NCI-H82 (cell line): ENCODE measurements at places on chromosomes 16 and 17.

DNA sequence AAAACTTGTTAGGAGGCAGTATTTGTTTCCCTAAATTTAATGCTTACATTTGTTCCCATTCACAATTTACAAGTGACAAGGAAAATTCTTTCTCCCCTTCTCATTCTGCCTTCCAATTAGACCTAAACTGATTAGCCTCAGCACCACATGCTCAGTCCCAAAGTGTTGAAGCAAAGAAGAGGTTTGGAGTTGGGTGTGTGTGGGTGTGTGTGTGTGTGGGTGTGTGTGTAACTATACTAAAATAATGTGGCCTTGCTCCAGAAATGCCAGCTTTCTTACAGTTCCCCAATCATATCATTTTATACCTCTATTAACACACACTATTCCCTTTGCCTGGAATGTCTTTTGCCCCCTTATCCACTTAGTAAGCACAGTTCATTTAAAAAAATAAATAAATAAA, 6.9 kb upstream of the UTP6 start:
- DNase-seq = peak; percentile 84

DNA sequence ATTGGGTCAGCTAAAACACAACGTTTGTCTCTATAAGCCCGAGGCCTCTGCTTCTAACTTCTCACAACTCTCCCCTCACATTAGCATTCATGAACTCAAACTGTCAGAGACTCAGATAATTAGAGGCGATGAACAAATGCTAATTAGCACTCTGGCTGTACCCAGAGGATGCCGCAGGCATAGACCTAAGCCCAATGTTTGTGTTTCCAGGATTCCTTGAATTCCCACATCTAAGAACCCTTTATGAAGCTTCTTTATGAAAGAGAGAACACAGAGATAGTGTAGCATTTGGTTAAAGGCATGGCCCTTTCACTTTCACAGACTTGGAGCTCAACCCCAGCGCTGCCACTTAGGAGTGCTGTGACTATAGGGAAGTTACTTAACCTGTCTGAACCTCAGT, 512.2 kb downstream of the GRIN2A start:
- DNase-seq = no peak

DNA sequence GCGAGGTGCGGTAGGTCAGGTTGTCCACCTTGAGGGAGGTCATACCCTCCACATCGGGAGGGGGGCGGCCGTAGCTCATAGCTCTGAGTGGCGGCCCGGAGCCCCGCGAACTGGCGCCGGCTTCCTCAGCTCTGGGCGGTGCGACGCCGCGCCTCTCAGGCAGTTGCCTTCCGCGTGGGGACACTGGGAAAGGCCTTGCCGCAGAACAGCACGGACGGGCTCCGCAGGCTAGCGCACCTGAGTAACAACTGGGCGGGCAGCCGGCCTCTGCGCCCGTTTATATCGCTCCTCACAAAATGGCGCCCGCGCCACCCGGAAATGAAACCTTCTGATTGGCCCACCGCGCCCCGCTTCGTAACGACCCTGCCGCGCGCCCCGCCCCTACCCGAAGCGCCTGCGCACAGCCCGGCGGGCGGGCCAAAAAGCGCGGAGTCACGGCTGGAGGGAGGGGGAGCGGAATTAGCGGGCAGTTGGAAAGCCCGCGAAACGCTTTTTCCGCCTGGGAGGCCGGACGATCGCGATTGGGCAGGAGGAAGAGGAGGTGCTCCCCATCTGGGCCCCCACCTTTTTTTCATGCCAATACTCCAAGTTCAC, at the start of gene SRSF2:
Gene SRSF2 (minus strand): TSS at position 250 of the 594 bp plus-strand sequence. CDS start 171 bp downstream, at position 79.
- DNase-seq = peak; percentile 99

- DNase-seq = peak; percentile 67
These were observed 143.6 kb upstream of the NOL11 start for GRCh38 chr17:67573987-67574657.

GRCh38 chr17:13004336-13004735, 13.5 kb downstream of the ELAC2 start:
- DNase-seq = no peak

GRCh38 chr16:46673320-46674013, 15.5 kb downstream of the VPS35 start:
- DNase-seq = peak; percentile 77

DNA sequence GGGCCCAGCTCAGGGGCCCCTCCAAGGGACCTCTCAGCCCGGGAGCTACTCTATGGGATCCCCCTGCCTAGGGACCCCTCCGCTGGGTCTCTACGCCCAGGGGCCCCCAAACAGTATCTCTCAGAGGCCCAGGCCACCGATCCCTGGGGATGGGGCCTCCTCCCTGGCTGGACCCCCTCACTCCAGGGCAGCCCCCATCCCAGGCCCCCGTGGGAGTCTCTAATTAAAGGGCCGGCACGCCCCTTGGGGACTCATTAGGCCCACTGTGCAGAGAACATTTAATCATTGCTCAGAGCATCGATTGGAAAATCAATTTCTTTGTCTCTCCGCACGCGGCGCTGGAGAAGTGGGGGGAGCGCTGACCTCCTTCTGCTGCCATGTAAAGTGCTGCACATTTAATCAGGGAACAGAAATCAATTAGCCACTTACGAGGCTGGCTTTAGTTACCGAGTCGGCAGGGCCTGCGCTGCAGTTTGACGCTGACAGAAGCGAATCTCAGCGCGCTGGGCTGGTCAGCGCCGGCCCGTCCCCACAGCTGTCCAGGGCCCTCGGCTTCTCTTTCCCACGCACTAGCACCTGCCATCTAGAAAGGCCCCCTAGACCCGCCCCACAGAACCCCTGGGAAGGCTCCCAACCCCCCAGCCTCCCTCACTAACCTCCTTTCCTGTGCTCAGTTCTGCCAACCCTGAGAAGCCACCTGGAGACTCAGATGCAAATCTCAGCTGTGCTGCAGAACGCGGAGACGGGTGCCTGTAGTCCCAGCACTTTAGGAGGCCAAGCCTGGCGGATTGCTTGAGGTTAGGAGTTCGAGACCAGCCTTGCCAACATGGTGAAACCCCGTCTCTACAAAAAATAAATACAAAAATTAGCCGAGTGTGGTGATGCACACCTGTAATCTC, 20.2 kb upstream of the C1QL1 start:
- DNase-seq = peak; percentile 56

DNA sequence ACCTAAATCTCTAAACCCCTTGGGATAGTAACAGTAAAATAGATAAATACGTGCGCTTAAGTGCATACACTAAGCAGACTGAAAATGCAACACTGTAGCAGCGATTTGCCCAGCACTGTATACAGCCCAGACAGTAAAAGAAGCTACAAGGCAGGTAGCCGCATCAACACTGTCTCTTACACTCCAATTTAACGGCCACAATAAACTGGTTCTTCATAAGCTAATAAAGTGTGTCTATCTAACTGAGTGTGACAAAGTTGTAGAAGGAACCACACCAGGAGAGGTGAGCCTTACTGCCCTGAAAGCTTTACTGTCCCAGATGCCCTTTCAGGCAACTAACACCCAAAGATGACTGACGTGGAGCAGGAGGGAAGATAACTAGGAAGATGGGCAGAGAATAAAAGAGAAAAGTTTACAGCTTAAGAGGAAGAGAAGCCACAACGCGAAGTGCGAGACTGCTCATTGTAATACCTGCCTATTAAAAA, 847 bp downstream of the ZDHHC7 start:
- DNase-seq = no peak

- DNase-seq = peak; percentile 99
These were observed 13.2 kb upstream of the KLHDC4 start for GRCh38 chr16:87778830-87779579.

GRCh38 chr17:32627239-32627996, 140.6 kb downstream of the CDK5R1 start:
- peak; percentile 79 for DNase-seq

- DNase-seq = no peak
These were observed 12.1 kb upstream of the ZFHX3 start for GRCh38 chr16:73059779-73060615.

GRCh38 chr17:42405963-42406495, 17.0 kb downstream of the CAVIN1 start:
- peak; percentile 90 for DNase-seq

DNA sequence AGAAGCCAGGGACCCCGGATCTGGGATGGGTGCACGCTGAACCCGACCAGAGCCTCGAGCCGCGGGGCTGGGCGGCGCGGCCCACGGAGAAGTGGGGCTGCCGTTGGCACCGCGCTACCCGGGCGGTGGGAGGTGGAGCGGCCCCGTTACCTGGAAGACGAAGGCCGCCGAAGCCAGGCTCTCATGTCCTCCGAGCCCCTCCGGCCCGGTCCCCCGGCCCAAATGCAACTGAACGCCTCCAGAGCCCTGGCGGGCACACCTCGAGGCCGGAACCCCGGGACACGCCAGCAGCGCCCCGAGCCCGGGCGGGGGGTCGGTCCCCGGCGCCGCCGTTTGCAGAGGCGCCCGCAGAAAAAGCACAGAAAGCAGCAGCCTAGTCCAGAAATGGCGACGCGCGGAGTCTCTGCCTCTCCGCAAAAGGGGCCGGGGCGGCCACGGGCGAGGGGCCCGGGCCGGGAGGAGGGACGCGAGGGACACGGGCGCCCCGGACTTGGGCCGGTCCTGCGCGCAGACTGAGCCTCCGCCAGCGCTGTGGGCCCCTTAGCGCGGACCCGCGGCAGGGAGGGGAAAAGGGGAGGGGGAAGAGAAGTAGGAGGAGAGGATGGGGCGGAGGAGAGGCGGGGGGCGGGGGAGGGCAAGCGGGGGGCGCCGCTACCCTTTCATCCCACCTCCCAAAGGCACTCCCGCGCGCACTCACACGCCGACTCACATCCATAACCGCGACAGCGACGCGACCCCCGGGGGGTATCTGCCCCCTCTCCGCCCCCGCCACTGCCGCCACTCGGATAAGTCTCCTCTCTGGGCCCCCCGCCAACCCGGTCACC, 1.4 kb downstream of the AXIN2 start:
- DNase-seq = peak; percentile 71

DNA sequence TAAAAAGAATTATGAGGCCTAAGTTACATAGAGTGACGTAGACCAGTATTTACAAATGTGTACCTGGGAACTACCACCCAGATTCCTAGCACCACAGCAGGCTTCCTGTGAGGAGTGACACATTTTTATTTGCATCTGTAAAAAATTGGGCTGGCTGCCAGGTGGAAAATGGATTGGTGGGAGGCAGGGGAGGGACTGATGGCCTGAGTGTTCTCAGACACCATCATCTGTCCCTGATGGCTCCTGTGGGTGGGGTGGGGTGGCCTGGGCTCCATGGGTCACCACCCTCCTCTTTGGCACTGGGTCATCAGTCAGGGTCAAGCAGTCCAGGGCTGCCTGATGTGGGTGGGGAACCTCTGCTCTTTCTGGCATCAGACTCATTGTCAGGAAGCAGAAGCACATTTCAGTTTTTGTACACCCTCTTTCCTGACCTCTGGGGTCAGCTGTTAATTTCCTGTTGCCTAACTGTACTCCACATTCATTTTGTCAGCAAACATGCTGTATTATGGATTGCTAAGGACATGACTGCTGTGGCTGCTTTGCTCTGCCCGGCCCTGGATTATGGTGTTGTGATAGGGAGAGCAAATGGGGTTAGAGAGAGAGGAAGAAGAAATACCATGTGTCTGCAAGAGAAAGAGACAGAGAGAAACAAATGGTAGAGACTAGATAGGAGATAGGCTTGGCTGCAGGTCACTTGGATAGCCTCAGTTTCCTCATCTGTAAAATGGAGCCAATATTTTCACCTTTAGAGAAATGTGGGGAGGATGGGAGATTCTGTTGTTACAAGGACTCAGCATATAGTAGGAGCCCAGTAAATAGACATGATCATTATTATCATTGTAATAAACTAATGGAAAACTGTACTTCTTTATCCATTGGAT, 11.6 kb upstream of the MFAP4 start:
- DNase-seq = peak; percentile 22

DNA sequence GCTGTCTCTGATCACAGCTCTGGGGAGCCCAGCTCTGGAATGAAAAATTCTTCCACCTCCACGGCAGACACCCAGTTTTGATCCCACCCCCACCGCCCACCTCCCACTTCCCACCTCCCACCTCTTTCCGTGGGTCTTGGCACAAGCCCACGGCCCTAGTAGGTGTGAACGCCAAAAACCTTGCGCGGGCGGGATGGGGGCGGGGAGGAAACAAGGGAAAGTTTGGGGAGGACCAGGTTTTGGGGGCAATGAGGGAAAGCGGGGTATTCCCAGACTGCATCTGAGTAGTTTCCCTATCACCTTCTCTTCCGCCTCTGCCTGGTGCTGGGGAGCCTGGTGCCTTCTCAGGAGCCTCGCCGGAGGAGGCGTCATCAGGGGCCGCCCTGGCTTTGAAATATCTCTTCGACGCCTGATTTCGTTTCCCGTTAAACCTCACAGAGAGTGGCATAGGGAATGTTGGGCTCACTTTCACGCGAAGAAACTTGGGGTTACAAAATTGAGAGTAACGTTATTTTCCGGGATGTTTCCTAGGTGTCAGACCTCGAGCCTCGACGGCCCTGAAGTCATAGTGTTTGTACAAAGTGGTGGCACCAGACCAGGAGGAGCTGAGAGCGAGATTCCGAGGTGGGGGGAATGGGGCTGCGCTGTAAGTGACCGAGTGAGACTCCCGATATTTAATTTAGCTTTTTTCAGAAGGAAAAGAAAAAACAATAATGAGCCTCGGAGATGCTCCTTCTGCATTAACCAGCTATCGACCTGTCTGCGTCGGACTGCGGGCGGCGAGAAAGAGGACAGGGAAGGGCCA, 1.6 kb upstream of the IRX3 start:
- DNase-seq = no peak

DNA sequence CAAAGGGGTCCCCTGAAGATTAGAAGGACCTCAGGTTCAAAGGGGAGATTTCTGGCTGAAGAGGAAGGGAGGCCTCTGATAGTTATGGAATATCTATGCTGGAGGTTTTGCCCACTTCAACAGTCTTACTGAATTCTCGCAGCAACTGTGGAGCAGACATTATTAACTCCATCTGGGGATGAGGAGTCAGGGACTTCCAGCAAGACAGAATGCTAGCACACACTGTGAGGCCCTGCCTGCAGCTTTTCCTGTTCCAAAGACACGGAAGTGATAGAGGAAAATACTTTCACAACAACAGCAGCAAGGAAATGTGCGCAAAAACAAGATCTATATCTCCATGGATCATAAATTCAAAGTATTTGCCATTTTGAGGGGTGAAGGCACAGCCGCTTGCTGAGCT, 72.8 kb downstream of the RPH3AL start:
- no peak for DNase-seq

GRCh38 chr16:25751230-25751835, 59.6 kb downstream of the HS3ST4 start:
- DNase-seq = peak; percentile 9

GRCh38 chr16:5036228-5037156, 2.8 kb upstream of the NAGPA start:
- DNase-seq = peak; percentile 23
